ENCODE measurements at places on chromosomes 6 and 20. TPM values are rescaled to one million over a fixed set of nuclear protein-coding genes. Genes with fewer than 3 reads are reported as not detected.

DNA sequence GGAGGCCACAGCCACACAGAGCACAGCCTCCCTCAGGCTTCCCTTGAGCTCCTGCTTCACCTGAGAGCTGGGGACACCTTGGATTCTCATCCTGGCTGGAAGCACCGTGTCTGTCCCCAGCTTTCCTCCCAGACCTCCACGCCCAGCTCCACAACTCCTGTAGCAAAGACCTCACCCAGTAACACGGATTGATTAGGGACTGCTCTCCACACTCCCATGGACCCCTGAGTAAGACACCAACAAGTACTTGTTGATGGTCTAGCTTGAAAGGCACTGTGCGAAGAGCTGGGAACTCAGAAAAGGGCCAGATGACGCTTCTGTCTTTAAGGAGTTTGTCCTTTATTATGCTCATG lies 109.6 kb downstream of the DLL1 start:
- DNase-seq, result no peak

DNA sequence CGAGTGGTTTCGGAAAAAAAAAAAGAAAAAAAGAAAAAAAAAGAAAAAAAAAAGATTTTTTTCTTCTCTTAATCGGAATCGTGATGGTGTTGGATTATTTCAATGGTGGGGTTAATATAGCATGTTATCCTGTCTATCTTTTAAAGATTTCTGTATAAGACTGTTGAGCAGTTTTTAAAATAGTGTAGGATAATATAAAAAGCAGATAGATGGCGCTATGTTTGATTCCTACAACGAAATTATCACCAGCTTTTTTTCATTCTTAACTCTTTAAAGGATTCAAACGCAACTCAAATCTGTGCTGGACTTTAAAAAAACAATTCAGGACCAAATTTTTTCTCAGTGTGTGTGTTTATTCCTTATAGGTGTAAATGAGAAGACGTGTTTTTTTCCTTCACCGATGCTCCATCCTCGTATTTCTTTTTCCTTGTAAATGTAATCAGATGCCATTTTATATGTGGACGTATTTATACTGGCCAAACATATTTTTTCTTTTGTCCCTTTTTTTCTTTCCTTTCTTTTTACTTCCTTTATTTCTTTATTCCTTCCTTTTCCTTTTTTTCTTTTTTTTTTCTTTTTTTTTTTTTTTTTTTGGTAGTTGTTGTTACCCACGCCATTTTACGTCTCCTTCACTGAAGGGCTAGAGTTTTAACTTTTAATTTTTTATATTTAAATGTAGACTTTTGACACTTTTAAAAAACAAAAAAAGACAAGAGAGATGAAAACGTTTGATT lies 3.6 kb downstream of the SOX4 start:
- DNase-seq, result peak; percentile 65

DNA sequence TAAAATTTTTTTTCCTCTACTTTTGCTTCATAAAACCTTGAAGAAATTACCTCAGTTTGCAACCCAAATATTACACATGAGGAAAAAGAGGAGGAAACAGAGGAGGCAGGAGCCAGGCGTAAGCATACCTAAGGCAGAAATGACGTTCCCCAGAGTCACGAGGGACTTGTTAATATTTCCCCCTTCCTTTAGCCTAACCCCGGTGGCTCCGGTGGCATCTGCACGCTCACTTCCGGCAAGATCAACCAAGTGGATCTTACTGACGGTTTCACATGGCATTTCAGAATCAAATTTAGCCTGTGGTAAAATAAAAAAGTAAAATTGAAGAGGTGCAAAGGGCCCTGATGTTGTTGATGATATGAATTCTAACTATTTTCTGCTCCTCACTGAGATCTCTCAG lies 67.4 kb downstream of the KIF16B start:
- DNase-seq, result no peak

- DNase-seq, result peak; percentile 41
Observed at GRCh38 chr6:21396313-21396712, 197.2 kb upstream of the SOX4 start.

- DNase-seq, result no peak
Observed at GRCh38 chr6:75145976-75146375, 59.9 kb downstream of the COL12A1 start.

DNA sequence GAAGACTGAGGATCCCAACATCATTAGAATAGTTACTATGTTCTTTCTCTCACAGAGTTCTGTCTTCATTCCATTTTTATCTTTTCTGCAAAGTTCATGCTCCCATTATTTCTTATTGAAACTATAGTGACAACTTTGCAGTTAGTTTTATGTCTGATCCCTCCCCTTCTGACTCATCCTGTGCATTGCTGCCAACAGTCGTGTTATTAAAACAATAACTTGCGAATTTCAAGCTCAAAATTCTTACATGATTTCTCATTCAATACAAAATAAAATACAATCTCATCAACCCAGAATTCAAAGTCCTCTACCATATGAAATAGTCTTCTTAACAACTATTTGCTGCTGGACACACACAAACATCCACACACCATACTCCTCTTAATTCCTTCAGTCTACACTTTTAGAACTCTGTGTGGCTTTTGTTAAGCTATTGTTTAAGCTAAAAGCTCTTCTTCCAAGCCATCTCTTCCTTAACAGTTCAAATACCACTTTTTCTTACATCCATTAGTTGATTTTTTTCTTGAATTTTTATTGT lies 261.4 kb upstream of the IRAK1BP1 start:
- peak; percentile 54 for DNase-seq

- no peak for DNase-seq
Observed at GRCh38 chr6:167090171-167090570, 32.7 kb upstream of the CCR6 start.

GRCh38 chr6:170454512-170455285 lies 98.4 kb downstream of the PSMB1 start:
- no peak for DNase-seq

- no peak for DNase-seq
Observed at GRCh38 chr6:13124131-13124530, 204.2 kb downstream of the TBC1D7 start.

- DNase-seq, result no peak
Observed at GRCh38 chr6:89244241-89244985, 27.3 kb upstream of the GABRR1 start.

DNA sequence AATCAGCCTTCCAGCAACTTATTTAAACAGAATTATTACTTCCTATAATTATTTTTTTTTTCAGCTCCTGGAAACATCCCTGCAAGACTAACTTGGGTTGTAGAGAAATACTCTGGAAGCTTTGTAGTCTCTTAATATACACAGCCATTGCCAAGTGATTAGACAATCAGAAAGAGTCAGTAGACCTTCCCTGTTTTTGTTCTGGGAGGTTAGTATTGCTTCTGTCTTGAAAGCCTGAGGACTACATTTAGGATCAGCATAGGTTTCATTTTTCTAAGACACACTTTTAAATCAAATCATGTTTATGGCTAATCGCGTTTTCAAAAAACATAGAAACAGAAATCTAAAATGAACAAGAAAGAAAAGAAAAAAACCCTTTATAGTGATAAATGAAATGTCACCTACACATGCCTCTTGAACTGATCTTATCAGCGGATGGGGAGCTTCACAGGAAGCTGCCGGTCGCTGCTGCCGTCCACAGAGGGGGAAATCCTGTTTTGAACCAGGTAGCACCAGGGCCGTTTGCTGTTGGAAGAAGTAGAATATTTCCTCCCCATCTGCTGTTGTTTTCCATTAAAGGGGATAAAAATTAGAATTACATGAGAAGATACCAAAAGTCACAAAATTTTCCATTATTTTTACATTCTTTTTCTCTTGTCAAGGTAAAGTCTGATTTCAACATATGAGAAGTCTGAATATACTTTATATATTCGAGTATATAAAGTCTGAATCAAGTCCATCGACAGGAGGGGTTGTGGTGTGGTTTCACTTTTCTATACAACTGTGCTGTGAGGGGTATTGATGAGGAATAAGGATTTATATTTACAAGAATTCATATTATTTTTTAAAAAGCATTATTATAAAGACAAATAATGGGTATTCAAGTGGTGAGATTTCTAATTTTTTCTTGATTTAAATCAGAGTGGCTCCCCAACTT lies 94.6 kb downstream of the ARMC2 start:
- DNase-seq, result no peak

- no peak for DNase-seq
Observed at GRCh38 chr6:14059791-14060436, 57.7 kb upstream of the CD83 start.

- DNase-seq, result peak; percentile 74
Observed at GRCh38 chr6:116144605-116145004, 18.7 kb upstream of the COL10A1 start.

The RNF39 gene
- not detected for total RNA-seq

The SGK2 gene
- total RNA-seq, result not detected

The POPDC3 gene
- 45.7 TPM for total RNA-seq

The VSTM2L gene
- total RNA-seq, result 1.4 TPM

The EDN1 gene
- total RNA-seq, result 24.0 TPM

The IDH3B gene
- total RNA-seq, result 258 TPM

The ID1 gene
- 395 TPM for total RNA-seq

The OPRM1 gene
- not detected for total RNA-seq

The PRR18 gene
- total RNA-seq, result 0.14 TPM

The DEFB124 gene
- total RNA-seq, result not detected

The PARD6B gene
- total RNA-seq, result 4.7 TPM

The RSPO3 gene
- total RNA-seq, result not detected

The GMPR gene
- total RNA-seq, result 6.6 TPM

All from A172 (cell line).